ENCODE measurements at places on chromosomes 2 and 18. TPM values are rescaled to one million over a fixed set of nuclear protein-coding genes. Genes with fewer than 3 reads are reported as not detected.

The DES gene
- total RNA-seq: 14,594 TPM

DNA sequence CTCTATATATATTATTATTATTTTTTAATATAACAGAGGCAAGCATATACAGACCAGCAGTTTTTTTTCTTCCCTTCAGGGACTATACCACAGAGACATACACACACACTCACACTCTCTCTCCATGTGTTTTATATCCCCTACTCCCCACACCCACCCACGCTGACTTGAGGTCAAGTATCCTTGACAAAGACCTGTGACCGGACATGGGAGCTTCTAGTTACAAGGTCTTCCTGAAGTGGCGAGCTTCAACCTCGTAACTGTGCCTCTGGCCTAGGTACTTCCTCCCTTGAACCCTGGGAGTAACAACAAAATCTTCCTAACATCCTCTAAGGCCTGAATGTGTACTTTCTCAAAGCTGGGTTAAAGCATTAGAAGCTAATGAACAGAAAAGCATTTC lies 52.5 kb downstream of the POLR1A start:
- no peak for DNase-seq

The CAPN13 gene
- total RNA-seq: not detected

- DNase-seq: no peak
Measured at GRCh38 chr18:54995421-54996143, 36.3 kb upstream of the CCDC68 start.

The FEV gene
- total RNA-seq: not detected

GRCh38 chr2:150663143-150663542 lies 175.7 kb upstream of the RND3 start:
- no peak for DNase-seq

- no peak for DNase-seq
Measured at GRCh38 chr18:10530852-10531251, 5.0 kb downstream of the NAPG start.

DNA sequence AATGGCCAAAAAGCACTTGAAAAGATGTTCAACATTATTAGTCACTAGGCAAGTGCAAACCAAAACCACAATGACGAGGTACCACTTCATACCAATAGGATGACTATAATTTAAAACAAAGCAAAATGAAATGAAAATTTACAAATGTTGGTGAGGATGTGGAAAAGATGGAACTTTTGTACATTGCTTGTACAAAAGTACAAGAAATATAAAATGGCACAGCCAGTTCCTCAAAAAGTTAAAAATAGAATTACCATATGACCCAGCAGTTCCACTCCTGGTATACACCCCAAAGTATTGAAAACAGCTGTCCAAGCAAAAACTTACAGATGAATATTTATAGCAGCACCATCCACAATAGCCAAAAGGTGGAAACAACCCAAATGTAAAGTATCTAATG lies 107.8 kb upstream of the XPO1 start:
- no peak for DNase-seq

DNA sequence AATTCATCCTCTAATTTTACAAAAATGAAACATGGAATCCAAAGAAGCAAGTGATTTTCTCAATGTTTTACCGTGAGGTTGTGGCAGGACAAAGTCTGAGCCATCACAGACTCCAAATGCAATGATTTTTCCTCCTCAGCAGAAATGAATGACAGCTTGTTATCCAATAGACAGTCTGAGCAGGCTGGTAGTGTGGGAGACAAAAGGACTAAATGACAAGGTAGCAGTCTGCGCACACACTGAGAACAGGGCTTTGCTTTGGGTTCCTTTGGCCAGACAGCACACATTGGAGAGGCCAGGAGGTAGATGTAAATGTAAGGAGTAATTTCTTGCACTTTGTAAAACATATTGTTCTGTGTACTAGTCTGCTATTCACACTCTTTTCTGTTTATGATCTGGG lies 50.3 kb upstream of the RGPD4 start:
- no peak for DNase-seq

The FSHR gene
- not detected for total RNA-seq

The TDRD15 gene
- not detected for total RNA-seq

The METTL21A gene
- total RNA-seq: 7.8 TPM

The CAPN14 gene
- 0.13 TPM for total RNA-seq

The METTL5 gene
- total RNA-seq: 75.4 TPM

The LIMS4 gene
- 1.6 TPM for total RNA-seq

The ARL6IP6 gene
- 4.5 TPM for total RNA-seq

The PLCD4 gene
- 38.0 TPM for total RNA-seq

DNA sequence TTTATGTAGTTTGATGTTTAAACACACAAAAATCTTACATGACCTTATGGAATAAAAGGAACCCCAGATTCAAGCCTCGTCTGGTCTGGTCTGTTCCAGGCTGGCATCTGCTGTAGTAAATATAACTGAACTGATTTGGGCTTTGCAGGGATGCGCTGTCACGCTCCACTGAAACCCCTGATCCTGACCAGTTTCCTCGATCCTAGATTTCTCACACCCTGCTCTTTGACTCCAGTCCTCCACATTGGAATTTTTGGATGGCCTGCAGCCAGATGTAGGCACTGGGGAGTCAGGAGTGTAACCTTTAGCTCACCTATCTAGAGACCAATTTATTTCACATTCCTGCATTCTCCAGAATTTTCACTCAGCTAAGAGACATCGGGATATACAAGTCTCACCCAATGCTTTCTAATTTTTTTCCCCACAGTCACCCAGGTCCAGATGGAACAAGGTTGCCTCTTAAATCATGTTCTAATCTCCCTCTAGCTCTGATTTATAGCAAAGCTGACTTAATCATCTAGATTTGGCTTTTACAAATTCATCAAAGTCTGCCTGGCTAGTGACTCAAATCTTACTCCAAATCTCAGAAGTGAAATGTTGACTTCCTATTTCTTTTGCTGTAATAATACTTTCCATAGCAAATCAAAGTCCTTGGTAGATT lies 219.6 kb downstream of the CD226 start:
- DNase-seq: no peak

- DNase-seq: no peak
Measured at GRCh38 chr2:110999626-111000025, 121.1 kb upstream of the BCL2L11 start.

The FBXO48 gene
- total RNA-seq: 0.90 TPM

All from psoas muscle (tissue), 8 donors.